Fibroblast of mammary gland (primary cell): ENCODE measurements at places on chromosomes 1 and 21.

DNA sequence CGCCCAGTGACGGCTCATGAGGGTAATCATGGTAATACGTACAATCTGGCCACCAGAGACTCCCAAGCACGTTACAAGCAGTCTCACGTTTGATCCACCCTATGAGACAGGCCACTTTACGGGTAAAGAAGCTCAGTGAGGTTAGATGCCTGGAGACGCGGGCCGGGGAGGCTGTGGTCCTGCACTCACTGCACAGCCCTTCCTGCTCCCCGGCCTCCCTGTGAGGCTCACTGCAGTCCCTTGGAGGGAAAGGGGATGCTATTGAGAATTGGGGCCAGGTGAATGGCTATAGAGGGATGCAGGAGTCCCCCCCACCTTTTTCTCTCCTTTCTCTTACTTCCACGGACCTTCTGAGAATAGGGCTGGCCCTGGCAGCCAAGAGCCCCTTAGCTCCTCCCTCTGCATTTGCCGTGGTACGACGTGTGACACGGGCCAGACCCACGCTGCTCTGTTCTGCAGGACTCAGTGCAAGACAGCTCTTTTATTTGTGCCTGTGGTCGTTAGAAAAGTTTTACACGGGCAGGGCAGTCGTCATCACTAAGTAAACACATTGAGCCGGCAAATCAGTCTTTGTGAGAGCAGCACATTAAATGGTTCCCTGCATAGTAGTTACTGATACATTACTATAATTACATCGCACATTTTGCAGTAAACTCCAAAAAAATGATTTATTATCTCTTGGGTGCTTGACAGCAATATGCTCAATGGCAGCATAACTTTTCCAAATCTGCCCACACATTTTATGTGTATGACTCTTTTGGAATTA lies 18.8 kb downstream of the KIF26B start:
- DNase-seq, result no peak

GRCh38 chr1:8082945-8083344 lies 56.8 kb upstream of the ERRFI1 start:
- peak; percentile 96 for DNase-seq

DNA sequence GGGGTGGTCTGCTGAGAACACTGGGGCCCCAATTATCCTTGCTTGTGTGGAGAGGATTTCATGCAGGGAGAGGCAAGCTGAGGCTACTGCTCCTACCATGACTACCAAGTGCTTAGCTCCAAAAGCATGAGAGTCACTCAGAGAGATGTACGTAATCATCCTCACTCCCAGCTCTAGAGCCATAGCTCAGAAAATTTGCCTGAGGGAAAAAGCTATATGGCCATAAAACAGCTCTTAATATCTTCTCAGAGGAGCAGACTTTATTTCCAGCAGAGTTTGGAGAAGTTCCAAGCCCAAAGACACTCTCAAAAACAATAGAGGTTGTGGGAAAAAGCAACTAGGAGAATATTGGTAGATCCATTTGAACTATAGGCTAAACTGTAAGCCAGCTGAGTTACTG lies 106.4 kb upstream of the PBX1 start:
- no peak for DNase-seq

- peak; percentile 69 for DNase-seq
Measured at GRCh38 chr21:32102426-32102825, 176.4 kb downstream of the MIS18A start.

GRCh38 chr1:151935894-151936602 lies 26.7 kb upstream of the THEM4 start:
- no peak for DNase-seq

GRCh38 chr21:43731476-43731875 lies 12.5 kb downstream of the PDXK start:
- no peak for DNase-seq

DNA sequence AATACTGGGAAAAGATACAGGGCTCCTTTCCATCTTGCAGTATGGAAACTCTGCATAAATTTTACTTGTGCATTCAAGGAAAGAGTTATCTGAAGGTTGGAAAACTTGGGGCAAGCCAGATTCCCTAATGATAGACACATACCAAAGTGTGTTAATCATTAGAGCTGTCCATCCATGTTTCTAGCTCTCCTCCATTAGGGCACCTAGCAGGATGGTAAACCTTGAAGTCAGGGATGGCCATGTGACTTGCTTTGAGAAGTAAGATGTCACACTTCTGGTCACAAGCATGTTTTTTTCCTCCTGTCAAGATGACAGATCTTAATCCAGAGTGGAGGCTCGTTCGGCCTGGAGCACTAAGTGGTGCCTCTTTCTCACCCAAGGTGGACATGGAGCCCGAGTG lies 241.9 kb upstream of the RUNX1 start:
- no peak for DNase-seq

- peak; percentile 73 for DNase-seq
Measured at GRCh38 chr1:28144203-28145135, 32.0 kb downstream of the PTAFR start.

DNA sequence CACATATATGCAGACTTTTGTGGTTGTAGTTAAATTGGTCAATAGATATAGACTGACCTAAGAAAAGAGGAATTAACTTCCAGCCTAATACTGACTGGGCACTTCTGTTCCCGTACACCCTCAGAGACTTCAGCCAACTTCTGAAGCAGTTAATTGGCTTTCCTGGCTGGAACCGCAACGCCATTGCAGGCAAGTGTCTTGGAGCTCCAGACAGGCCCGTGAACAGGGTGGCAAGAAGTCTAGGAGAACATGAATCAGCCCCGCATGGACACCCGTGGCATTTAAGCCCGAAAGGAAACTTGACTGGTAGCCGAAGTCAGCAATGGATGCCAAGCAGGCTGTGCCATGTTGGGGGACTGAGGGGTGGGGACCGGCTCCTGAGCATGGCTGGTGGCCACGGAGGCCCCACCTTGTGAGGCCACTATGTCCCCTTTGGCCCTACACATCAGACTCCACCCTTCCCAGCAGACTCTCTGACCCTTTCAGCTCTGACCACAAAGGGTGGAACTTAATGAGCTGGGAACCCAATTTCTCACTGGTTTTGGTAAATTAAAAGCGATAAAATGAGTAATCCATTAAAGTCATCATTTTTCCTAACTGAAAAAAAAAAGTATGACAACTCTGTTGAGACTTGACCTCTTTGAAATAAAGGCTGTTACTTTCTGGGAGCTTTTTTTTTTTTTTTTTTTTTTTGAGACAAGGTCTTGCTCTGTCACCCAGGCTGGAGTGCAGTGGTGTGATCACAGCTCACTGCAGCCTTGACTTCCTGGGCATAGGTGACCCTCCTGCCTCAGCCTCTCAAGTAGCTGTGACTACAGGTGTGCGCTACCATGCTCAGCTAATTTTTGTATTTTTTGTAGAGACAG lies 54.1 kb downstream of the RUNX1 start:
- no peak for DNase-seq

- DNase-seq, result no peak
Measured at GRCh38 chr1:26909951-26910342, 3.8 kb downstream of the NR0B2 start.

DNA sequence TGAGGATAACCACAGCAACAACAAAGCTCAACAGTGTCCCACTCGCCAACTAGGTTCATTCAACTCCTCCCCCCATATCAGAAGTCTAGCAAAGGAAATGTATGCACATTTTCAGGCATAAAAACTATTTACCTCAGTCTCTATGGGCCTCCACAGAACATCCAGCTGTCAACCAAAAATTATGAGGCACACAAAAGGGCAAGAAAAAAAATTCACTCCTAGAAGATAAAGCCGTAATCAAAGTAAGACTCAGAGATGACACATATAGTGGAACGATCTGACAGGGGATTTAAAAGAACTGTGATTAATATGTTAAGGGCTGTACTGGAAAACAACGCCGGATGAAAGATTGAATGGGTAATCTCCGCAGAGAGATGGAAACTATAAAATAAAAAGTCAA lies 158.7 kb downstream of the NTPCR start:
- no peak for DNase-seq

DNA sequence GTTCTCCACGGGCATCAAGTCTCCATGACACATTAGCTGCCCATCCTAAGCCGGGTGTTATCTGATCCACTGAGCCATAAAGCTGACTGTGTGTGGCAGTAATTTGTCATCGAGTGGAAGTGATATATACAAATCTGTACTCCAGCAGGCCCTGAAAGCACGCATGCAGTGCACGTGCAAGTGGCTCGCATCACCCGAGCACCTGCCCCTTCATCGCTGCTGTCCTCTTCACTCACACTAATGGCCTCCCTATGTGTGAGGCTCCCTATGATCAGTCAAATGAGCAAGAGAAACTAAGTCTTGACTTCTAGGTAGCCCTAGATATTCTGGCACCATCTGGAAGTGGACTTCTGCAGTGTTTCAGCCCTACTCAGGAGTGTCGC lies 248.6 kb downstream of the MATN1 start:
- no peak for DNase-seq

- DNase-seq, result peak; percentile 82
Measured at GRCh38 chr1:198623752-198624647, 14.8 kb upstream of the PTPRC start.

GRCh38 chr1:20681999-20682398 lies 20.8 kb upstream of the DDOST start:
- DNase-seq, result no peak

DNA sequence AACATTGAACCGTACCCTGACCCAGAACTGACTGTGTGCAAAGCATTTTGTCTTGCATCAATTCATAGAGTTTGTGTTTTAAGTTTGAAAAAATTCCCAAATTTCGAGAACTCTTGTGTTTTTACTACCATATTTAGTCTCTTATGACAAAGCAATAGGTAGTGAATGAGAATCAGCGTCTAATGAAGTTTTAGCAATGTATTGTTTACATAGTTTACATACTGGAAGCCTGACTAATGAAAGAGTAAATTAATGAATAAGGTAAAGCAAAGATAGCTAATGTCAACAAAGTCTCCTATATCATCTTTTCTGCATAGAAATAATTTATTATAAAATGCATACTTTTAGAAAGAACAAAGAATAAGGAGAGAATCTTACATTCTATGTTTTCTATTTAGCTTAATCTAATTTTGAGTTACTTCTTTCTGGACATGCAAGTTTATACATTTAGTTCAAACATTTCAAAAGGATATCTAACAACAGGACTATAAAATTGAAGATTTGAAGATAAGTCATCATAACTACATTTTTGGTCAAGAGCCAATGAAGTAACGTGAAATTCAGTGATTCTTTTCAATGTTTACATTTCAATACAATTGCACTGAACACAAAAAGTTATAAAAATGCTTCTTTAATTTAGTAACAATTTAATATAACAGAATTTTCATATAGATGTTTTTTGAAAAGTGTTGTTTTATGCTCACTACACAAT lies 1943.7 kb downstream of the NCAM2 start:
- no peak for DNase-seq

DNA sequence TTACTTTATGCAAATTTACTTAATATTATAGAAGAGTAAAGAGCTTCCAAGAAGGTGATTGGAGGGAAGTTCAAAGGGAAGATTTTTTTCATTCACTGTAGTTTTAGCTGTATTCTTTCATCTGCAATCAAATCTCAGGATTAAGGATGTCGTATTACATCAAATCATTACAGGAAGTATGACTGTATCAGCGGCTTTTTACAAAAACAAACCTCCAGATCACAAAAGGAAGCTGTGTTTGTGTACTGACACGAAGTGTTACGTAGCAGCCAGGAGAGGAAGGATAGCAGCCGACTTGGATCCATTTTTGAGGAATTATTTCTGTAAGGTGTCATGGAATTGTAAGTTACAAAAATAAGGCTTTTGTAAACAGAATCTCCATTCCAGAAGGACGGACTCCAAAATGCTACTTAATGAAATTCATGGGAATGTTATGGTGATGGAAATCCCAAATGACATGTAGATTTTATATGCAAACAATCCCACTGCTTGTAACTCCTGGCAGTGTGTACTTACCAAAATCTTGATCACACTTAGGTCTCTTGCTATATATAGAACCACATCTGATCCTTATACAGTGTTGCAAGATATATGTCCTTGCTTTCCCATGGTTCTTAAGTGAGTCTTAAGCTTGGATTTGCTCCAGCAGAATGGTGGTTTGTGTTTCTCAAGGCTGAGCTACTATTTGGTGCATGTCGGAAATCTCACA lies 49.8 kb downstream of the KCNJ15 start:
- peak; percentile 99 for DNase-seq

- DNase-seq, result peak; percentile 95
Measured at GRCh38 chr1:94270801-94271203, 33.4 kb upstream of the ARHGAP29 start.

DNA sequence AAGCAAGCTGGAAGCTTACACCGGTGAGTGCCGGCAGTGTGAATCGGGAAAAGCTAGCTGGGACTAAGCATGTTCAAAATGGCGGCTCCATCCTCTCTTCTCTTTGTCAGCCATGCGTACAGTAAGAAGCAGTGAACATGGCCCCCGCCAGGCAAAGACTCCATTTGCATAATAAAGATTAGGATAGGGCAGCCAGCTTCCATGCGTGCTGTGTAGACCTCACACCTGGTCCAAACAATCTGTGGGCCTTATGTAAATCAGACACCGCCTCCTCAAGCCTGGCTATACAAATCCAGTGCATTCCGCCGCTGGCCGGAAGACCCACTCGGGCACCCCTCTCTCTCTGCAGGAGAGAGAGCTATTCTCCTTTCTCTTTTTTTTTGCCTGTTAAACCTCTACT lies 150.3 kb downstream of the TIAM1 start:
- no peak for DNase-seq

- DNase-seq, result no peak
Measured at GRCh38 chr1:86552376-86552775, 5.5 kb downstream of the CLCA4 start.

DNA sequence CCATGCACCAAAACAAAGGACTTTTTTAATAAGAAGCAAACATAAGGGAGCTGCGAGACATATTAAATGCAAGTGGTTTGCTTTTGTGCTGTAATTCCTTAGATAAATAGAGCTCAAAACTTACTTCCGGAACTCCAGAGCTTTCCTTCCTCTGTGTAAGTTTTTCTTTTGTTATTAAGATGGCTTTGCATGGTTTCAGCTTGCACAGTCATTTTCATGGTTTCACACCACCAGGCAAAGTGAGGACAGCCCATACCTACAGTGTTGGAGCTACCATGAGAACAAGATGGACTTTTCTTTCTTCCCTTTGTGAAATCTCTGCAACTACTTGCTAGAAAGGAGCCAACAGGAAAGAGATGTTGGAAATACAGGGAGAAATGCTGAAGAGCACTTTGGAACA lies 368.0 kb downstream of the SETD4 start:
- no peak for DNase-seq

DNA sequence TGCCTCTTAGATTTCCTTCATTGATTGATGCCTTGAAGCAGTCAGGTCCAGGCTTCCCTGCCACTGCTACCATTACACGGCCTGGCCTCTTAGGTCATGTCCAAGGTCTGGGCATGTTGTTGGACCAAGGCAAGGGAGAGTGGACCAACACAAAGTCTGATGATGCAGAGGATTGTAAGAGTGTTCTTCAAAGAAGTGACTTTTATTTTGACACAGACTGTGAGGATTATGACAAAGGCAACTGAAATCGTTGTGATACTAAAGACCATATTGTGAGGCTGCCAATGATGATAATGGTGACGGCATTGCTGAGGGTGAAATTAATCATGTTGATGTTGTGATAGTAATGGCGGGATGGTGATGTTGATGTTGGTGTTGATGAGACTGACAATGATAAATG lies 149.5 kb downstream of the GRIK3 start:
- DNase-seq, result no peak

- no peak for DNase-seq
Measured at GRCh38 chr1:4366091-4366490, 288.3 kb upstream of the AJAP1 start.

- peak; percentile 59 for DNase-seq
Measured at GRCh38 chr21:35974775-35975174, 85.6 kb downstream of the SETD4 start.
